Stimulated activated CD4-positive, alpha-beta T cell treated with anti-CD3 and anti-CD28 coated beads, TNF-alpha, amount 100 ng/mL, for 1 hour (primary cell): ENCODE measurements at places on chromosomes 1 and 21.

DNA sequence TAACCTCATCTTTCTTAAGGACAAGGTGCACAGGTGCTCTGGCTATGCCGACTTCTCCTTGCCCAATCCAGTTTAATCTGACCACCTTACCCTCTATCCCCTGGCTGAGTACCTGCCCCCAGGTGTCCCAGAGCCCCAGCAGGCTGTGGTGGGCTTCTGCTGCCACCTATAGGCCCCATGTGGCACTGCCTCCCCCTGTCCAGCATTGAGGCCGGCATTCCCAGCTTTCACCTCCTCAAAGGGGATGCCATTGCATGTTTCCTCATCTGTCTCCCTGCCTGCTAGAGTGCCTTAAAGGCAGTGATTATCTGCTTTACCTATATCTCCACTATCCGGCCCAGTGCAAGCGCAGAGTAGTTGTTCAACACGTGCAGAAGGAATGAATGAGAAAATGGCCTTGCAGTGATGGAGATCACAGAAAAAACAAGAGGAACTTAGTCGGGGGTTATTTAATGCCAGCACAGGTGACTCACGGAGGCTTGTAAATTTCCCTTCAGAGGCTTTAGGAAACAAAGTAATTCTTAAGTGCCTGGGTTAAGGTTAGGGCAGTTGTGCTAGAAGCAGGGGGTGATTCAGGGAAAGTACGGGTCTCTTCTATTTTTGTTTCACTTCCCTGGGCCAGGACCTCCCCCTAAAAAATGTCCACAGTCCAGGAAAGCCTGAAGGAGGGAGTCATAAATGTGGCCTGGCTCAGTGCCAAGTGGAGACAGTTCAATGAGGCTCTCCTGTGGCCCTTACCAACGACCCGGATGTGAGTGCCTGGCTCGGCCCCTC, 131.8 kb upstream of the NGF start:
- no peak for DNase-seq

DNA sequence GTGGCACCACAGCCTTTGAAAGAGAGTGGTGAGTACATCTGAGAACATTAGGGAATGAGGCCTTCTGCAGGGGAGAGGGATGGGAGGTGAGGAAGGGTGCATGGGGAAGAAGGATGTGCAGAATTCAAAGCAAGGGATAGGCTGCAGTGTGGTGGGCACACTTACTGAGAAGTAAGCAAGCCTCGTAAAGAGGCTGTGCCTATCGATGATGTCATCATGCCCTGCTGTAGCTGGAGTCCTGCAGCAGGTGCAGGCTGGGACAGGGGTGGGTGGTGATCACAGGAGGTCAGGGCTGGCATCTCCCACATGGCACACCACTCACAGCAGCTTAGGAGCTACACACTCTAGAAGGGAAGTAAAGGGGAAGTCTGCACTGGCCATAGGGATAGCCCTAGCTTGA, 16.2 kb downstream of the ZSCAN20 start:
- DNase-seq: no peak

- no peak for DNase-seq
Measured at GRCh38 chr1:157106813-157107189, 7.2 kb upstream of the ETV3L start.

GRCh38 chr21:36506482-36506881, 26.6 kb upstream of the CLDN14 start:
- DNase-seq: no peak

GRCh38 chr1:183694066-183694465, 41.0 kb upstream of the APOBEC4 start:
- no peak for DNase-seq

DNA sequence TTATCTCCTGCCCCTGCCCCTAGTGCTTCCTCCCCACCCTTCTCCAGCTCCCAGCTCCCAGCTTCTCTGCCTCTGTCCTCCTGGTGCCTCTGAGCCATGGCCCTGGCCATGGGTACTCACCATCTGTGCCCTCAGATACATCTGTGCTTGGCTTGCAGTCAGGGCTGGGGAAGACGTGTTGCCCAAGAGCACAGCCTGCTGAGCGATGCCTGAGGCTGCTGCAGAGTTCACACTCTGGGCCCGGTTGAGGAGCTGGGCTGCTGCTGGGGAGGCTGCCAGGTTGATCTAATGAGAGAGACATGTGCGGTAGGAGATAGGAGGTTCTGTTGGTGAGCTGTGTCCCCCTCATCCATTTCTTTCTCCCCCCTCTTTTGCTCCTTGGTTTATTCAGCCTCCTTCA, 49.4 kb upstream of the A3GALT2 start:
- no peak for DNase-seq

- DNase-seq: no peak
Measured at GRCh38 chr1:182035097-182035770, 26.3 kb downstream of the ZNF648 start.

- no peak for DNase-seq
Measured at GRCh38 chr1:204751883-204752687, 66.5 kb upstream of the LRRN2 start.

- no peak for DNase-seq
Measured at GRCh38 chr1:244114892-244115291, 63.8 kb downstream of the ZBTB18 start.

DNA sequence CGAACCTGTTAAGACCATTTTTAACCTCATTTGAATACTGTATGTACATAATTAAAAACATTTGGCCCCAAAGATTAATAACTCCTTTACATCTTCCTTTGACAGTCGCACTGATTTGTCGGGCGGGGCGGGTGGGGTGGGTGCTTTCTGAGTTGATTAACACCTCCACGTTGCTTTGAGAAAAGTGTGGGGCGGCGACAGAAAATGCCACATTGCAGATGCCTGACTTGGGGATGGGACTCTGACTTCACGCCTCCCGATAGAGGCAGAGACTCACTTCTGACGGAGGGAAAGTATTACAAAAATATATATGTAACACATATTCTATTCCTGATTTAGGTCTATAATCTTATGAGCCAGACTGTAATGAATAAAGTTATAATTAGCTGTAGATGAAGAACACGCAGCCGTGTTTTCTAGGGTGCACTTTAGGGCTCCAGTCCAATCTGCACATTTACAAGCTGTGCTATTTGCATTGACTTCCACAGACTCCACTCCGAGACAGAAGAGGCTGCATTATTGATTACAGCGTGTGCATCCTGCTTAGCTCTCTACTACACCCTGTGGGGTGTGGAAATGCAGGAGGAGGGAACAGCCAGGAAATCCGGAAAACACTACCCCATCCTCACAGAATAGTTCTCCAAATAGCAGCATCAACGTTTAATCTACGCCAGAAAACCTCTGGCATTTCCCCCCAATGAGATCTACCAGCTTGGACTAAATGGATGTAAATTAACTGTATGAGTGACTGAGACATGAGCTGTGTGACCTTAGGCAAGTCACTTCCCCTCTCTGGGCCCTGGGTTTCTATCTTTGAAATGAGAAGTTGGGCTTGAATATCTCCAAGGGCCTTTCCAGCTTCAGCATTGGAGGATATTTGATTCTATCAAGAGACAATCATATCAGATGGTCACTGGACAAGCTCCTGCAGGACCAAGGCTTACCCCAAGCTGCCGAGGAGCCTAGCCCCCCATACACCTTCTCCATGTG, 308.0 kb downstream of the RRAGC start:
- DNase-seq: no peak

DNA sequence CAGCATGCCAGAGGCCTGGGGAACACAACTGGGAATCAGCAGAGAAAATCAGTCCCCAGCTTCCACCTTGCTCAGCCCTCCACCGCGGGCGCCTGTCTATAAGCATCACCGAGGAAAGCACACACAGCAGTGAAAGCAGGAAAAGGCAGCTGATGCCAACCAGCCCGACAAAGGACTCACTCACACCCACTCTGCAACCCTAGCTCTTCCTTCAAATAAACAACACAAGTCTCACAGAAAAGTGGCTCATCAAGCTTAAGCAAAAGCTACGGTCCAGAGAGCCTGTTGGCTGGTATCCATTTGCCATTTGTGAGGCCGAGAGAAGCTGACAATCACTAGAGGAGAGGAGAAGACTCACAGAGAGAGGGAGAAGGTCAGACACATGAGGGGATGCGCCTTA, 27.1 kb downstream of the MRAP start:
- no peak for DNase-seq

DNA sequence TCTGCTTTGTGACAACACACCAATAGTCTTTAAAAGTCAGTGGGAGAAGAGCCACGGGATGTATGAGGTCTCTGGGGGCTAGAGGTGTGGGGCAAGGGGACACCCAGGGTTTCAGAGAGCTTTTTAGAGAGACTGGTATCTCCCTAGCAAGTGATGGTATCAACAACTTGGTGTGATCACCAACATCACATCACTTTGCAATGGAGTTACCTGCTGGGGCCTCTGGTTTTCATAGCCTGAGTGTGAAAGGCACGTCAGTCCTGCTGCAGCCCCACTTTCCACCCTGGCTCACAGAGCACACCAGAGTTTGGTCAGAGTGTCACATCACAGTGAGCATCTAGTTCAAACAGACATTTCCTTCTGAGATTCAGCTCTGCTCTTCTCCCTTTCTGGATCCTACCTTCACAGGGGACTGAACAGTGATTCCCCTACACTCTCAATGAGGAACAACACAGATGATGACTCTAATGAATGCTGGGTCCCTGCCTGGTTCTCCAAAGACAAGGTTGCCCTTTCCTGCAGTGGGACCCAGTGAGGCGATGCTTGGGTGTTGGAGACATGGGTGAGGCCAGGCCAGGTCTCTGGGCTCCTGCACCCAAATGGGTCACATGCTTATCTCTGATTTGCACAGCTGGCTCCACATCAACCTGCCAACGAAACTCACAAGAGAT, 2.0 kb upstream of the MAN1C1 start:
- no peak for DNase-seq

- no peak for DNase-seq
Measured at GRCh38 chr1:63936276-63936675, 162.5 kb downstream of the ROR1 start.

DNA sequence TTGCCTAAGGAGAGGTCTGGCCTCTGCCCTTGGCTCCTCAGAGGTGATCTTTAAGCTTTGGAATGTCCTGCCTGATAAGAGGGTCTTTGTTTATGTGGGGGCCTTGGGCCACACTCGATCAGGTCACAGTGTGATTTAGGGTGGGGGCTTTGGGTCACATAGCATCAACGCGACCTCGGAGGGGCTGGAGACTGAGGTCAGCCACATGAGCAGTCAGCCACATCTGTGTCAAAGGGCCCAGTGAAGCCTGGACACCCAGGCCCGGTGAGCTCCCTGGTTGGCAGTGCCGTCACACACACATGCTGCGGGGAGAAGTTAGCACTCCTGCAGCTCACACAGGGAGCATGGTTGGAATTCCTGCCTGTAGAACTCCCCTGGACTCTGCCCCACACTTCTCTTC, 345.0 kb downstream of the NPHP4 start:
- no peak for DNase-seq

DNA sequence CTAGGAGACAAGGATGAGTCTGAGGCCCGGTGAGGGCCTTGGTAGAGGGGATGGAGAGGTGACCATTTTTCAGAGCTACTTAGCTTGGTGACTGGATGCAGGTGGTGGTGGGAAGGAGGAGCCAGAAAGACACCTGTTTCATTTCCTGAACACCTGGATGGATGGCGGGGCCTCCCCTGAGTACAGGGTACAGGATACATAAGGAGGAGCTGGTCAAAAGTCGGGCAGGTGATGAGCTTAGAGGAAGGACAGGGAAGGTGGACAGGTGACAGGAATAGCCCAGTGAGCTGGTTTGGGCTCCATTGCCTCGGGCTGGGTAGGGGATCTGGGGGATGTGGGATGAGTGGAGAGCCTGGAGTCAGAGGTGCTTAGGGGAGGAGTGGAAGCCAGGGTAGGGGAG, 6.3 kb downstream of the FAAH start:
- no peak for DNase-seq

- no peak for DNase-seq
Measured at GRCh38 chr1:183571678-183572268, 18.5 kb downstream of the NCF2 start.

- no peak for DNase-seq
Measured at GRCh38 chr1:118588566-118588965, 399.6 kb downstream of the TBX15 start.

GRCh38 chr21:34157521-34157920, 84.1 kb downstream of the MRPS6 start:
- DNase-seq: no peak

DNA sequence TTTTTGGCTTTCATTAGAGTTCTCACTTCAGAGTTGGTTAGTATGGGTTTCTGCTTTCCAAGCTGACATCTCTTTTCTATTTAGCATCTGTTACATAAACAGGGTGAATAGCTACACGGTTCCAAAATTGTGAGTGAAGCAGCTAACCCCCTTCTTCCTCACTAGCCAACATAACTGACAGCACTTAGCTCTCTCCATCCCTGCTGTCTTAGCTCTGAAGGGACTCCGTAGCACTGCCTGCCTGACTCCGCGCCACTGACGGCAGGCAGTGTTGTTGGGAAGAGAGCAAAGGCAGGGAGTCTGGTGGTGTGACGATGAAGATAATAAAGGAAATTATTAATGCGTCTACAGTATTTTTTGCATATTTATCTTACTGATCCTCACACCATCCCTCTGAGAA, 247.0 kb downstream of the PTBP2 start:
- DNase-seq: no peak

GRCh38 chr1:246058466-246058865, 448.6 kb downstream of the SMYD3 start:
- no peak for DNase-seq

- DNase-seq: no peak
Measured at GRCh38 chr1:24748191-24749121, 3.2 kb downstream of the CLIC4 start.

DNA sequence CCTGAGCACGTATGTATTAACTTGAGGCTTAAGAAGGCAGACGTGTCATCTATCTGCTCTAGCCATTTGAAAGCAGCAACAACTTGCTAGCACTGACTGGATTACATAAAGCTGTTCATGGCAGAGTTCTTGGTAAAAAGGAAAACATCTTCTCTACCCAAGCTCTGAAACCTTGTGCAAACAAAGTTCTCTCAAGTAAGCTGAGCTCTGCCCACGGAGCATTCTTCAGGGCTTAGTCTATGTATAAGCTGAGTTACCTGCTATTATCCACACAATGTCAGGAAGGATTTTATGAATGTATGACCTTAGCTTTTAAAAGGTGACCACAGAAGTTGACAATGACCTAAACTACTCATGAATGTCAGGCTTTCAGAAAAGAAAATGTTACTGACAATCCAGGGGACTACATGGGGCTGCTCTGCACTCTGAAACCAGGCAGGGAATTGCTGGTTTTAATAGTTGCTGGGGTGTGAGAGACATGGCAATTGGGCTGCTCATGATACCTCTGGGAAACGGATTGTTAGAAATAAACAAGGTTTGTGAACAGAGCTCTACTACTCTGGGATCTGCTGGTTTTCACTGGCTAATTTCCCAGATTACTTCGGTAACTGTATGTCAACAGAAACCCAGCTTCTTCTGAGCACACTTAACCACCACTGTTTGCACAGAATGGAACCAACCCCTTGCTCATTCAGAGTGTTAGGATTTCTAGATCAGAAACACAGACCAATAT, 29.6 kb upstream of the CCN1 start:
- DNase-seq: no peak
